Activated naive CD4-positive, alpha-beta T cell treated with anti-CD3 and anti-CD28 coated beads, Interleukin-2, amount 50 U/mL, for 16 hours (primary cell): ENCODE measurements at places on chromosomes 7 and 10.
A peak's percentile ranks its signal among the peaks of the same experiment; 100 is the strongest.

GRCh38 chr7:48363174-48363573, 191.9 kb downstream of the ABCA13 start:
- DNase-seq: no peak

DNA sequence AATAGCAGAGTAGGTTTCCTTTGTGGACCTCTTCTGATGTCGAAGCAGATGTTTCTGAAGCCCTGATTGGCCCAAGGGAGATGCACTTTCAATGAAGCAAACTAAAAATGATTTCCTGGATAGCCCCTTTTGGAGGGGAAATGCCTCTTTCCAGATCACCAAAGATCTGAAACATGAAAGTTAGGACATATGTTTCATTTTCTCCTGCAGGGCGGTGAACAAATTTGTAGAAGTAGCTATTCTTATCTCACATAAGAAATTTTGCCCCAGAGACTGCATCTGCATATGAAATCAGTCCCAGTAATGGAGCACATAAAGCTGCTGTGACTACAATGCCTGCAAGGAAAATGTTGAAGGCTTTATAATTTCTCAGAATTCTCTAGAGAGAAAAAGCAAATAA, 56.0 kb downstream of the THSD7A start:
- DNase-seq: no peak

- DNase-seq: peak; percentile 14
Observed at GRCh38 chr10:35643151-35644049, 1.3 kb upstream of the FZD8 start.

- DNase-seq: no peak
Observed at GRCh38 chr7:140121326-140121725, 55.5 kb downstream of the KDM7A start.

DNA sequence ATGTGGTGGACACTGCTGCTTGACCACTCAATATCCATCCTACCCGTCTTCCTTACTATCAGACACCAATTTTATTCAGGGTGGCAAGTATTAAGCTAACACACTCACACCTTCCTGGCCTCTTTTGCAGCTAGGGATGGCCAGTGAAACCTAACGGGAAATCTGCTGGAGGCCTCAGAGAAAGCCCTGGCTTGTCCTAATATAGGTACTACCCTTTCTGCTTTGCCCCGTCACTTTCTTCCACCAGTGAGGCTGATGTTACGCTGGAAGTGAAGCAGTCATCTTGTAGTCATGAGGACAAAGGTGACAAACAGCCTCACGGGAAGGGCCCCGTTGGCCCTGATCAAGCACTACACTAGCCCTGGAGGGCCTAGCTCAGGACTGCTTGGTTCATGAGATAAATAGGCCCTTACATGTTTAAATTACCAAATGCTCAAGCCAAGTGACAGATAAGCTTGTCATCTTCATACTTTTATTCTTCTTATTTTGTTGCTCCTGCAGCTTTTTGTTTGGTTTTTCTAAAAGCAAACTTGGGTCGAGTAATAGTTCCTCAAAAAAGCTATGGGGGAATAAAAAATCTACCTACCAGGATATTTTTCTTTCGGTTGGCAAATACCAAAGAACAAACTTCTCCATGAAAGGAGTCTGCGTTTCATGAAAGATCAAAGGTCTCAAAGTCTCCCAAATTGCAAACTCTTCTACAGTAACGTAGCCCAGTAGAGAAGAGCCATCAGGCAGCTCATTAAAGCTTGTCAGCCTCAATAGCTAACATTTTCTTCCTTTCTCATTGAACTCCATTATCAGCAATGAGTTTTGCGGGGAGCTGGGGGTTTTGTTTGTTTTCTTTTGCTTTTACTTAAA, 17.5 kb downstream of the CREB3L2 start:
- no peak for DNase-seq

DNA sequence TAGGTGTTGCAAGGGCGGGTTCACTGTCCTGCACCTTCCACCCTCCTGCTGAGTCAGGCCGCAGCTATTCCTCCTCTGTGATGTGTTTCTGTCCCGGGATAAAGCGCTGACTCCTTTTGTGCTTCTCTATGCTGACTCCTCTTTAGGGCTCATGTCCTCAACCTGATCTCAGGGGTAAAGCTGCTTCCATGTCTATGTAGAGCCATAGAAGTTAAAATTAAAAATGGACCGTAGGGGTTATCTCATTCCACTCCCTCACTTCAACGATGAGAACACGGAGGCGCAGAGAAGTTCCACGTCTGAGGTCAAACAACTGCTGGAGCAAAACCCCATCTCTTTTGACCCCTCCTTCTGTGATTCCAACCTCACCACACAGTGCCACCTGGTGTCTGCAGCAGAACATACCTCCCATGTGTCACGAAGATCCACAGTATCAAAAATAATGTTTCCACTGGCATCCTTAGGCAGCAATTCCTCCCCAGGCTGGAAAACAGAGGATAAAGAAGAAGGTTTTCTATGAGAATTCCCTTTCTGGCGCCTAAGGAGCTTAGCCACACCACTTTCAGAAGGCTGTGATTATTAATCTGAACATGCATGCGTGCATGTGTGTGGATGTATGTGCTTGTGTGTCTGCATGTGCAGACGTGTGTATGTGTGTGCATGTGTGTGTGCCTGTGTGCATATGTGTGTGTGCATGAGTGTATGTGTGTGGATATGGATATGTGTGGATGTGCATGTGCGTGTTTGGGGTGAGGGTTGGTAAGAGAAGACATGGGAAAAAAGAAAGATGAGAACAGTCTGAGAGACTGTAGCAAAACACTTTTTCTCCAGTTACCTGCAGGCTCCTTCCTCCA, 81.2 kb upstream of the UCN3 start:
- DNase-seq: peak; percentile 32

DNA sequence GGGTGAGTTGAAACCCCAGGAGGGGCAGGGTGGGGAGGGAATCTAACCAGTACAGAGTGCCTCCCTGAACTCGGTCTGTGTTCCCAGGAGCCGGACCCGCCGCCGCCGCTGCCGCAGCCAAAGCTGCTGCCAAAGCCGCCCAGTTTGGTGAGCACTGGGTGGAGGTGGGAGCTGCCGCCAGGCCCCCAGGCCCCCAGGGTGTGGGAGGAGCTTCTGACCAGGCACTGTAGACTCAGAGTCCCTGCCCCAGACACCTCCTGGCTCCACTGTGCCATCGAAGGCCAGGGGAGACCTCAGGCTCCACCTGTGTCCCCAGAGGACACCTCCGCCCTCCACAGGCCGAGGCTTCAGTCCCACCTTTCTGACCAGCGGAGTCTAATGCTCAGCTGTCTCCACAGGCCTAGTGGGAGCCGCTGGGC, 20.4 kb upstream of the LIMK1 start:
- no peak for DNase-seq

DNA sequence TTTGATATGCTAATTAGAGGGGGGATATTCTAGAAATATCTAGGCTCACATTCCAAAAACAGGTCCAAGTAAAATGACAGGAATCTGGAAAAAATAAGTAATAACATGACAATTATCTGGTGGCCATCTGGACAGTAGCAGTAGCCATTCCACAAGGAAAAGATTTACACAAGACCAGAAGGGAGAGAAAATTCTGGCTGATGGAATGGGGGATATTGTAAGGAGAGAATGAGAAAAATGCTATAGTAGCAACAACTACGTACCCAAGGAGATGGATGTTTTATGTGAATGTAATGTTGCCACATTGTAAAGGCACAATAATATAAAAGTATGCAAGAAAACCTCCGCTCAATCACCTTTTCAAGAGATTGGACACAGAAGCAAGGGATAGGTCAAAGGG, 5.4 kb downstream of the MYOF start:
- DNase-seq: no peak

DNA sequence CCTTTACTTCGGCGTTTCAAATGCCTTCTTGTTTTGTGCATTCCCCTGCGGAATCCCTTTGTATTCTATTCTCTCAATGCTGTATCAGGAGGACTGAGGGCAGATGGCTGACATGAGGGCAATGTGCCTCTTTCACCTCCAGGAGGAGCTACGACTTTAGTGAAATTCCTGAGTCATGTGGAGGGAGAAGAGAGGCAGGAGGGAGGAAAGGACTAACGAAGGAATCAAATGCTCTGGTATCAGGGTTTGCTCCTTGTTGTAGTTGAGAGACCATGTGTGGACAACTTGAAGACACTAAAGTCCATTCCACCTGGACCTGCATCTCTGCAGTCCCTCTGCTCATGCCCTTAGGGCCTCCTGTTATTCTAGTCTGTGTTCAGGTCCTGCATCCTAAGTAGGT, 40.2 kb upstream of the PRSS58 start:
- DNase-seq: no peak

GRCh38 chr7:79652619-79653018, 199.2 kb upstream of the MAGI2 start:
- no peak for DNase-seq

DNA sequence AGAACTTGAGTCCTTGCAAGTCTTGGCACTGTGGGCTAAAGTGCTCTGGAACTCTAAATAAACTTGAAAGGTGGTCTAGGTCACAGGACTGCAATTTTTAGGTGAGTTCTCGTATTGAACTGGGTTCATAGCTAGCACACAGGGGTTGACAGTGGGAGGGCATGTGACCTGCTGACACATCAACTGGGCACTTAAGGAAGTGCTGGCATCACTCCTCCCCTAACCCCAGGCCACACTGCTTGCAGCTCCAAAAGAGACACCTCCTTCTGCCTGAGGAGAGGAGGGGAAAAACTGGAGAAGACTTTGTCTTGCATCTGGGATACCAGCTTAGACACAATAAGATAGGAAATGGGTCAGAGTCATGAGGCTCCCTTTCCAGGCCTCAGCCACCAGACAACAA, 38.0 kb upstream of the AASS start:
- no peak for DNase-seq

- no peak for DNase-seq
Observed at GRCh38 chr10:93567277-93568104, 1.0 kb downstream of the FFAR4 start.

DNA sequence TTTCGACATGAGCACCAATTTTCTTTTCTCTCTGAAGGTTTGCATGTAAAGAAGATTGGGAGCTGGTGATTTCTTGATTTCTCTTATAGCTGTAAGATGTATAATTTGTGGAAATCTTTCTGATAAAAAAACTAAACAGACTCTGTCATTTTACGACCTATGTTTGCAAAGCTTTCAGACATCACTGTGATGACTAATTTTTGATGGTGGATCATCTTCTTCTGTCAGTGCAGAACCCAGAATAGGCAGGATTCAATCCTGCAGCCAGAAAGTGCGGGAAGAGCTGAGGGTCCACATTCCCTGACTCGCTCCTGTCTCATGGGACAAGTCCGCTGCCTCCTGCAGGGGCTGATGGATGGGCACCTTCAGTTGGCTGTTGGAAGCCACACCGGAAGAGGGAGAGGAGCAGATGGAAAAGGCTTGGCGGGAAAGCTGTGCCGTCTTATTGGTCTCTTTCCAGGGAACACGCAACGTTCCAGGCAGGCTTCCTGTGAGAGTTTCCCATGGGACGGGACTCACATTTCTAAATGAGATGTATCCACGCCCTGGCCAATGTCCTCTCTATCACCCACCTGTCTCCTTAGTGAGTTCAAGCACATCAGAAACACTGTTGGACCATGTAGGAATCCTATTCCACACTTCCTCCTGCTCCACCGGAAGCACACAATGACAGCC, 186.9 kb downstream of the PRPF18 start:
- no peak for DNase-seq
